Fibroblast of villous mesenchyme (primary cell): ENCODE measurements at places on chromosomes 7 and 10. TPM values are rescaled to one million over a fixed set of nuclear protein-coding genes. Genes with fewer than 3 reads are reported as not detected.

DNA sequence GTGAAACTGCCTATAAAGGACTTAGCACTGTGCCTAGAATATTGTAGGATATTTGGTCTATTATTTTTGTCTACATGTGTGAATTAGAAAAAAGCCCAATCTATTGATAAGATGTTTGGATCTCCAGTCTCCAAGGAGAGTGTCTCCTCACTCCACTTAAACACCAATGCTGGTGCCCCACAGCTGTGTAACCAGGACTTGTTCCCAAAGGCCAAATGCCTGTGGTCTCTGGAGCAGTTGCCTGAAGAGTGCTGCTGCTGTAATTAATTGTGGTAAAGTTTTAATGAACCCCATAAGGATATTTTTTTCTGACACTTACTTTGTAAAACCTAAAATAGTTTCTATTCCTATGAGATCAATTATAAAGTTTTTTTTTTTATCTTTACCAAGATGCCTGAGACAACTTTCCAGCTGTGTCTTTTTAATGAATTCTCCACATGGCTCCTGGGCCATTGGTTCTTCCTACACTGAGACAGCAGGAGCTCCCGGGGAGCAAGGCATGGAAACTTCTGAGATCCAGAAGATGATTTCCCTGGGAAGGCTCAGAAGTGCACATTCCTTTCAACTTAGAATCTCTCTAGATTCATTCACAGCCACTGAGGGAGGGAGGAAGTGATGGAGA lies 11.2 kb upstream of the OR2A5 start:
- DNase-seq, result no peak

DNA sequence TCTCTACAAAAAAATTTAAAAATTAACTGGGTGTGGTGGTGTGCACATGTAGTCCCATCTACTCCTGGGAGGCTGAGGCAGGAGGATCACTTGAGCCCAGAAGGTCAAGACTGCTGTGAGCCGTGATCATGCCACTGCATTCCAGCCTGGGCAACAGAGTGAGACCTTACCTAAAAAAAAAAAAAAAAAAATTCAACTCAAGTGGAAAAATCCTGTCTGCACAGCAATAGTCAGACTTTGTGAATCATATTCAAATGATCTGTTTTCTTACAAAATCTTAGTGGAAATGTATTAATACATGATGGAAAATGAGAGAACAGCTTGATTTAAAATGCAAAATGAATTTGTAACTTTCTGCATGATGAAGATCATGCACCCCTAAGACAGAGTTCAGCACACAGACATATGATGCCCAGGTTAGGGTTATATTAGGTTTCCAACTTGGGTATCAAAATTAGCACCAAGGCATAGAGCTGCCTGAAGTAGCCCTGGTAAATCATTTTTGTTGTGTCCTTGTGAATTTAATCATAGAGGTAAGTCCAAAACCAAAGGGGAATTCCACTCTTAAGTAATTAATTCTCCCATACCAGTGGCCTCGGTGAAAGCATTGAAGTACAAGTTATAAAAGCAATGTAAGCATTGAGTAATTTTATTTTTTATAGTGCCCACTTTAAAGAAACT lies 93.8 kb downstream of the ADD3 start:
- DNase-seq, result no peak

DNA sequence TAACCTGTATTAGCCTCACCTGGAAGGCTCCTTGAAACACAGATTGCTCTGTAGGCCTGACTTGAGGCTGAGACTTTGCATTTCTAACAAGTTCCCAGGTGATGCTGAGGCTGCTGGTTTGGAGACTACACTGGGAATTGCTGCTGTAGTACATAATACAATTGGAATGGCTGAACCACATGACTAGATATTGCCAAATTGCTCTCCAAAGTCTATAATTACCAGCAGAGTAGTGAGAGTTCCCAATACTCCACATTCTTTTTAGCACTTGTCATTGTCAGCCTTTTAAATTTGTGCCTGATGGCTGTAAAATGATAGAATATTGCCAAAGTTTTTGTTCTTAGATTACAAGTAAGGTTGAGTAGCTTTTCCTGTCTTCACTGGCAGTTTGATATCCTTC lies 39.9 kb downstream of the PLEKHA8 start:
- DNase-seq, result peak; percentile 84

DNA sequence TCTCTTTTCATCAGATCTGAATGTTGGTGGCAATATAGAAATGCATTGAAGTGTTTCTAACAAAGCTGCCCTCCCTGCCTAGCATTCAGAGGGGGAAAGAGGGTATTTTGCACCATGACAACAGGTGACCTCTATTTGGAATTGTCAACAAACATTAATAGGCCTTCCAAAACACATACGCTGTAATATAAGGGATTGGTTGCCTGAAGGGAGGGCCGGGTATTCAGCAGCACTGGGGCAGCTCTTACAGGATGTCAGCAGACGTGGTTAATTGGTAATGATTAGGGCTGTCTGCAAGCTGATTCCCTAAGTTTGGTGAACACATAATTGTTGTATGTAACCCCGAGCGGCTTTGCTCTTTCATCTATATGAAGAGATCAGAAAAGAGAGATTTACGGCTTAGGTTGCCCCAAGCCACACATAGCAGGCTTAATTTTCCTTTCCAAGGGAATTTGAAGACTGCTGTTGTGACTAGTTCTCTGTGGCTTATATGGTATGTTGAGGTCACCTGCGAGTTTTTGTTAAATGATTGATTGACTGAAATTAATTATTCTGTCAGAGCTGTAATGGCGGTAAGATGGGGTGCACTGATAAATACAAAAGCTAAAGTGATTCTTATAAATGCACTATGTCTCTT lies 759.3 kb downstream of the LRMDA start:
- no peak for DNase-seq

DNA sequence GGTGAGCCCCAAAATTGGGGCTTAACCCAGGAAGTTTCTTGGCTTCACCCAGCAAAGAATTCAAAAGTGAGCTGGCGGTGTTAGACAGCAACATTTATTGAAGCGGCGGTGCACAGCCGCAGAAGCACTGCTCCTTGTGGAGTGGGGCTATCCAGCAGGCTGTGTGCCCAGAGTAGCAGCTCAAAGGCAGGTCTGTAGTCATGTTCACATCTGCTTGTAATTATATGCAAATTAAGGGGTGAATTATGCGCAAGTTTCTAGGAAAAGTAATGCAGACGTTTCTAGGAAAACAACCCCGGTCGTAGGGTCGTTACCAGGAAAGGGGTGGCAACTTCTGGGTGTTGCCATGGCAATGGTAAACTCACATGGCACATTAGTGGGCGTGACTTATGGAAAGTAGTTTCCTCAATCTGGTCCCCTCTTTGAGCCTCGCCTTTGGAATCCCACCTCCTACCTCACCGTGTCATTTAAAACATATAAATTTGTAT lies 13.7 kb upstream of the KBTBD2 start:
- DNase-seq, result peak; percentile 80

DNA sequence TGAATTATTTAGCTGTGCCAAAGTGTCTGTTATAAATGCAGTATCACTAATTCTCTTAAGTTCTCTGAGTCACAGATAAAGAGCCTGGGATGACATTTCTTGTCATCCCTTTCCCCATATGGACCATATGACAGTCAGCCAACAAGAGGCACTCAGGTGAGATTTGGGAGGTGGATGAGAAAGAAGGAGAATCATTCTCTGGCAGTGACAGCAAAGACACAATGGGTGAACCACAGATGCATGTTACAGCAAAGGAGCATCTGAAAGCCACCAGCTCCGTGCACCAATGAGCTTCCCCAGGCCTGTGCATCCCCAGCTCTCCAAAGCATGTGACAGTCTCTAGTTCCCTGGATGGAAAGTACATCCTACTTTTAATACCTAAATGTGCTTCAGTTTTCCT lies 10.8 kb downstream of the GIMAP6 start:
- no peak for DNase-seq

DNA sequence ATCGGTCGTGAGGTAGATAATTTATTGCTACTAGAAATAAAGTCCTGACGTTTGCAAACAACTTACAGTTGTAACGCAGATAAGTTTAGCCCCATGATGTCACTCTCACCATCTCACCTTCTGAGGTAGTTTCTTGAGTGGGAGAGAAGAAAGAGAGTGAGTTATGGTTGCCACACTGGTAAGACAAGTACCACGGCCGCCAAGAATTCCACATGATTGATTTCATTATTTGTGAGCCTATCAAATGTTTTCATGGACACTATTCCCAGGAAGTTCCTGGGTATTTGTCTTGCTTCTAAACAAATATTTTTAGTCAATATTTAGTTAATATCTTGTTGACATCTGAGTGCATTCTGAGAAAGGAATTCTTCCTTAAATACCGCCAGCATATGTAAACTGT lies 339.4 kb upstream of the KIAA1217 start:
- no peak for DNase-seq

DNA sequence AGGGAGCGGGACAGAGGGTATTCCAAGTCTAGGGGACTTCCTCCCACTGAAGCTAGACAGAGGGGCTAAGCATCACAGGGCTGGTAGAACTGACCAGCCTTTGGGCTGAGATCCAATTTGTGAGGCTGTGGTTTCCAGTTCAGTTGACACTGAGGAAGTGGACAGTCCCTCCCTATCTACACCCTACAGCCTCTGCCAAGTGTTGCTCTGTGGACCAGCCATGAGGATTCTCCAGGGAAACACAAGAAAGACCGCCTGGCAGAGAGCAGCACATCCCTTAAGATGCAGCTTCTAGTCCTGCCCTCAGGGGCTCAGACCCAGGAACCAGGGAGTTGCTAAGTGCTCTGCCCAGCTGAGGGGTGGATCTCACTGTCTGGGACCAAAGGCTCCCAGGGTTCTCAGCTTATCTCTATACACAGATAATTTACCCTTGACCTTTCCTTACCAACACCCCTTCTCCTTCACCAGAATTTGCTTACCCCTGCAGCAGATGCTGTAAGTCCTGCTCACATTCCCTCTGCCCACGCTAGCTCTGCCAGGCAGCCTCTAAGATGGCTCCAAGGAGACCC lies 252.0 kb downstream of the SKIDA1 start:
- DNase-seq, result no peak

DNA sequence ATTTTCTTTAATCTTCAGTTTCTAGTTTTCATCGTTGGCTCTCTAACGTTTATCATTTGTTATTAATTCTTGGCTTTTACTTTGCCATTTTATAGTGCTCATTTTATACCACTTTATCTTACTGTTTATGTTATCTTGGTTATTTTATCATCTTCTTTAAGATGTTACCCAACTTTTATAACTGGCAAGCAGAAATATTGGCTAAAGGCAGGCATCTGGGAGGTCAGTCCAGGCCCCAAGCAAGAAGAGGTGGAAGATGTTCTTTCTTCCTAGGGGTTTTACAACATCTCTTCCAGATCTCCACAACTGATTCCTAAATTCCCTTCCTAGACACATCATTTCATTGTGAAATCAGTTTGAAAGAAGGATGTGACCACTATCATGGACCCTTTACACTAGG lies 208.1 kb downstream of the AHR start:
- peak; percentile 89 for DNase-seq

GRCh38 chr10:11698691-11699549 lies 43.3 kb upstream of the ECHDC3 start:
- DNase-seq, result no peak

DNA sequence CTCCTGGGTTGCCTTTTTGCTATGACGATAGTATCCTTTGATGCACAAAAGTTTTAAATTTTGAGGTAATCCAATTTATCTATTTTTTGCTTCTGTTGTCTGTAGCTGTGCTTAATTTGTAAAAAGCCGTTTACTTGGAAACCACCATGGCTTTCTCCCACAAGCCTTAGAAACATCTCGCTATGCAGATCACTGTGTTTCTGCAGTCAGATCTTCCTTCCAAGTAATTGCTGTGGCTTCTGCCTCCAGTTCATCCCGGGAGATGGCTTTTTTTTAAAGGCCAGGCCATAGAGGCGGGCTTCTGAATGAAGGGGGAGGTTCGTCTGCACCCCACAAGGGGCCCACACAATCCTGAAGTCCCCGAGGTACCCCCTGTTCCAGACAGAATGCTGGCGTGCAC lies 48.3 kb upstream of the OCM2 start:
- DNase-seq, result no peak

- DNase-seq, result peak; percentile 69
These were observed 178.0 kb downstream of the MDFIC start for GRCh38 chr7:115099906-115100305.

- no peak for DNase-seq
These were observed 301.3 kb upstream of the BMPER start for GRCh38 chr7:33604056-33604455.

GRCh38 chr10:790821-791551 lies 101.5 kb upstream of the DIP2C start:
- no peak for DNase-seq

GRCh38 chr10:85847085-85847484 lies 519.5 kb downstream of the GRID1 start:
- no peak for DNase-seq

- DNase-seq, result peak; percentile 95
These were observed 103.9 kb downstream of the CUBN start for GRCh38 chr10:17025444-17026295.

- no peak for DNase-seq
These were observed 2.9 kb upstream of the TARP start for GRCh38 chr7:38276096-38276877.

GRCh38 chr10:14180911-14181566 lies 149.7 kb downstream of the FRMD4A start:
- DNase-seq, result no peak

GRCh38 chr10:101834341-101834740 lies 9.3 kb downstream of the KCNIP2 start:
- DNase-seq, result no peak

DNA sequence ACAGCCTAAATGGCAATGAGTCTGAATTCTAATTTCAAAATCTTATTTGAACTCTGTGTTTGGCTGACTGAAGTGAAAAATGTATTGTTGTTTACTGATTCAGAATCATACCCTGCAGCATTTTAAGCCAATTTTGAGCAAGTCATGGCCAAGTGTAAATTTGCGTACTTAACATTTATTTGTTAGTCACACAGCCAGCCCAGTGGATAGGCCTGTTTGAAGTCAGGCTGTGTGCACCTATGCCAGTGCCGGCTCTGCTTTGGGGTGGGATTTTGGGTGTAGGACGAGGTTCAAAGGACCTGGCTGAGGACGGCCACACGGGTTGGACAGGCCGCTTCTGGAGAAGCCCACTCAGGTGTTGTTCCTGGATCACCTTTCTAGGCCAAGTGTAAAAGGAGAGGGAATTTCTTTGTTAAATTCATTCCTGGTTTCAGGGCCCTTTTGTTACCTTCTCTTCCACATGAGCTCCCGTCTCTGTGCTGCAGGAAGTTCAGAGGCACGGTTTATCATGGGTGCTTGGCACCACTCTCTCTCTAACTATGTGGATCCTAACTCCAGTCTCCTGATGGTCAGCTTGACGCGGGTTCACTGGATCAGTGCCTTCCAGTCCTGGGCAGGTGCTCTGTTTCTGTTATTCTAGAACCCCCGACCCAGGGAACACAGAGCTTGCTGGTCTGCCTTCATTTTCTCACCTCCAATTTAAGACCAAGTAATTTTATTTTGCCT lies 84.7 kb downstream of the CCNY start:
- DNase-seq, result no peak

Gene PNLIP
- total RNA-seq, result not detected in 2 replicates

Gene IGFBP1
- total RNA-seq, result under 0.01 TPM in 1 of 2 replicates, not detected in the other

Gene ADD3
- total RNA-seq, result 68.3 and 97.6 TPM in 2 replicates

Gene VAX1
- total RNA-seq, result not detected in 2 replicates

Gene GHRHR
- total RNA-seq, result not detected in 2 replicates

Gene RNF133
- total RNA-seq, result 0.32 and 0.86 TPM in 2 replicates

Gene TSC22D4
- 26.4 and 30.2 TPM in 2 replicates for total RNA-seq

Gene PRKAG2
- total RNA-seq, result 21.2 and 27.7 TPM in 2 replicates

Gene ZRANB1
- total RNA-seq, result 29.0 and 37.1 TPM in 2 replicates

Gene WNT16
- under 0.01 and 0.32 TPM in 2 replicates for total RNA-seq

Gene CHAT
- total RNA-seq, result not detected in 2 replicates
